ENCODE measurements at places on chromosomes 7 and 10.

DNA sequence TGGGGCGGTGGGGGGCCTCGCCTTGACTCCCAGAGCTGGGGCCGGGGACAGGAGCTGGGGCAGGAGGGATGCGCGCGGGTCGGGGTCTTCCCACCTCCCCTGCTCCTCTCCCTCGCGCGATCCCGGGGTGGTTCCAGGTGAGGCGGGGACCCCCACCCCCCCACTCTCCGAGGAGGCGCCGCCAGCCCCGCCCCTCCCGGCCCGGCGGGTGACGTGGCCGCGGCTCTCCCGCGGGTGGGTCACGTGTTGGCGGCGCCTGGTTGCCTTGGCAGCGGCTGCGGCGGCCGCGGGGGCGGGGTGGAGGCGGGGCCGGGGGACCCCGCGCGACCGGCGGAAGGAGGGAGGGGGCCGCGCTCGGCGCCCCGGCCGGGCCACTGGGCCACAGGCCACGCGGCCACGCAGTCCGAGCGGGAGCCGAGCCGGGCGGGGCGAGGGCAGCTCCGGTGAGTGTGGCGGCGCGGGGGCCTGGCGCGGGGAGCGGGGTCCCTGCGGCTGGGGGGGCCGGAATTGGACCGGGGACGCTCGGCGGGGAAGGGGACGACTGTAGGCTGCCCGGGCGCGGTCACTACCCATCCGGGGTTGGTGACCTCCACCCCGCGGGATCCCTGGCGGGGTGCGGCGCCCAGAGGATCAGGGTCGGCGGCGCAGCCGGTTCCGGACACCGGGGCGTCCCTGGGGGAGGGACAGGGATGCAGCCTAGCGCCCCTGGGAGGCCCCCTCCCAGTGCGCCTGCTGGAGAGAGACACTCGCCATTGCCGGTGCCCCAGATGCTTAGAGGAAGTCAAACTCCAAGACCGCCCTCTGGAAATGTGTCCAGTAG is at the start of gene ORAI2:
ORAI2 (plus strand) TSS at position 357 of the 820 bp plus-strand sequence. CDS start 5,382 bp downstream, outside the sequence.
- DNase-seq, result peak; percentile 32

- peak; percentile 13 for DNase-seq
Measured at GRCh38 chr7:107661081-107661864, 645 bp downstream of the SLC26A4 start.

DNA sequence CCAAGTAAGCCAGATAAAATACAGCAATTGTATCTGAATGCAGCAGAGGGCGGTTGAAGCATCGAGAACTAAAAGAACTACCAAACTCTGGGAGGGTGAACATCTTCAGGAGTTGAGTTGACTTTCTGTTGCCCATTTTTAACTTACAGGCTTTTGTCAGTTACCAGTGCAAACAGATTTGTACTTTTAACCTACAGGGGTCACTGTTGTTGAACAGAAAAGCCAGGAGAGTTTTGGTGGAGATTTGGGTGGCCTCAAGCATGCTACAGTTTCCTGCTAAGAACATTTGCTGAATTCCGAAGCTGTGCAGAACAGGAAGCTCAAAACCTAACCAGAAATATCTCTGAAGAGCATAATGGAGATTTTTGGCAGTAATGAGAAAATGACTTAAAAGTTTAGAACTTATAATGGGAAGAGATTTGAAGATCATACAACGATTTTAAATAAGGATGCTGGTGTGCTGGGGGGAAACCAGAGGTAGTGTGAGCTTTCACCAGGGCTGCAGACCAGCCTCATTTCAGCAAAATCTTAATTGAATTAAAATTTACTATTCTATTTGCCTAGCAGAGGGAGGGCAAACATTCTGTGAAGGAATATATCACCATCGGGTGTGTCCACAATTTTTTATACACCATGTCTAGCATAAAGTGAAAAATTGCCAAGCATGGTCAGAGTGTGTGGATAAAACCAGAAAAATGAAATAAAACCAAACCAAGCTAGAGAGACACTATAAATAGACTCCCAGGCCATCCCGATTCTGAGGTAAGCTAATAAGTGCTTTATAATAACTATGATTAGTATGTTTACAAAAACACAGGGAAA is 208.6 kb upstream of the CCDC6 start:
- DNase-seq, result no peak

DNA sequence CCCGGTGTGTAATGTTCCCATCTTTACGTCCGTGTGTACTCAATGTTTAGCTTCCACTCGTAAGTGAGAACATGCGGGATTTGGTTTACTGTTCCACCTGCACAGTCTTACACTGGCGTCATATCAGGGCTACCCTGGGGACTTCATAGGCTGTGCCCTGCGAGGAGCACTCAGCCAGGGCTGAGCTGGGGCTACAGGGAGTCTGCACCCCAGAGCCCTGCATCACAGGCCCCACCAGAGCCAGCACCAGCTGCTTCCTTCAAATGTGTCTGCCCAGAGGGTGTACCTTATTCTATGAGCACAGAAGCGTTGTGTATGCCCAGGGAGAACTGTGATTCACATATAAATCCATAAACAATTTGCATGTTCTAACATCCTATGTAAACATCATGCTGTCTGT is 277.1 kb downstream of the TCERG1L start:
- DNase-seq, result no peak

GRCh38 chr10:63595072-63595471 is 73.9 kb downstream of the REEP3 start:
- peak; percentile 27 for DNase-seq

DNA sequence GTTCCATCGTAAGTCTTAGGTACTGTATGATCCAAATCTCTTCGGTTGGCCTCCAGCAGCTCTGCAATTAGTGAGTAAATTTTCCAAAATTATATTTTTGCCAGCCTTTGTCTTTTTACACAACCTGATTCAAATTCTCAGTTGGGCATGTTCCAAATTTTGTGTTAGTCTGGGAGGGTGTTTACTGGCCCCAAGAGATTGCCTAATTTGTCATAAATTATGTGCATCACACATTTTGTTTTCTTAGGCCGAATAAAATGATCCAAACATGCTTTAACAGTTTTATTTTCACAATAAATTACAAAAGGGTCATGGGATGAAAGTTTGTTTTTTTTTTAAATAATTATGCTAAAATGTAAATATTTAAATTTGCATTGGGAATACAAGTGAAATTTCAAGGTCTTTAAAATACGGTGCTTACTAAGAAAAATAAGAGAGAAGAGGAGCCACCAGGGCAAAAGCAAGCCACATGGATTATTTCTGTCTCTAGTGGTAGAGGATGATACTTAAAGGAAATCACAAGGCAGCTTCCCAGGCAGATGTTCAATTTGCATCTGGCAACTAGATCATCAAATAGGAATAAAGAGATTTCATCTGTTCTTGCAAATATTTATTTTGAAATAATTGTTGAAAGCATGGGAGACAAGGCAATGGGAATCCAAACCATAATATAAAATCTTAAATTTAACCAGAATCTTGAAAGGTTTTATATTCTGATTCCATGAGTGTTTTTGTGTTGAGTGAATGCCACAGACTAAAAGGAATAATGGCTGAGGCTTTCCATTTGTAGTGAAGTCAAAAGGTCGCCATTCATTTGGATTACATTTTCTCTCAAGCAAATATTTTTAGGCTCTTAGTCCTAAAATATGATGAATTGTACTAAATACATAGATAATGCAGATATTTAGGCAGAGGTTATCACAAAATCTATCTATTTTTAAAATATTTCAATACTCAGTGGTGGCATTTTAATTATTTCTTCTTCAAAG is 111.1 kb downstream of the MDFIC start:
- no peak for DNase-seq

GRCh38 chr10:78727728-78728127 is 341.0 kb upstream of the ZMIZ1 start:
- DNase-seq, result no peak
